ENCODE measurements at places on chromosomes 2 and 18. TPM values are rescaled to one million over a fixed set of nuclear protein-coding genes. Genes with fewer than 3 reads are reported as not detected.

The C1QL2 gene
- not detected for polyA plus RNA-seq

The DYNAP gene
- not detected for polyA plus RNA-seq

The TLX2 gene
- polyA plus RNA-seq: not detected

The KCNK3 gene
- 14.0 TPM for polyA plus RNA-seq

The MPHOSPH10 gene
- polyA plus RNA-seq: 39.0 TPM

The ATP6V1C2 gene
- 0.64 TPM for polyA plus RNA-seq

The CD207 gene
- polyA plus RNA-seq: not detected

The ANKRD30B gene
- not detected for polyA plus RNA-seq

The ERLEC1 gene
- polyA plus RNA-seq: 88.6 TPM

The WDR43 gene
- 19.6 TPM for polyA plus RNA-seq

The LINC00305 gene
- polyA plus RNA-seq: not detected

The HOXD12 gene
- polyA plus RNA-seq: not detected

The IL1RL2 gene
- polyA plus RNA-seq: not detected

The TIMM21 gene
- 59.2 TPM for polyA plus RNA-seq

The PRKCE gene
- 6.6 TPM for polyA plus RNA-seq

The NGEF gene
- 5.2 TPM for polyA plus RNA-seq

The GPR75 gene
- polyA plus RNA-seq: 1.6 TPM

The GAREM1 gene
- 1.3 TPM for polyA plus RNA-seq

The IL1RN gene
- polyA plus RNA-seq: not detected

The FEV gene
- polyA plus RNA-seq: not detected

Data from neural cell (in vitro differentiated cells).